Brain pericyte (primary cell): ENCODE measurements at places on chromosomes 16 and 17.

- no peak for DNase-seq
These were observed 93.4 kb upstream of the TMEM132E start for GRCh38 chr17:34485999-34486398.

- DNase-seq, result no peak
These were observed 438.0 kb upstream of the MAF start for GRCh38 chr16:80038566-80038965.

GRCh38 chr17:82145550-82146155 lies 47.6 kb upstream of the FASN start:
- no peak for DNase-seq

DNA sequence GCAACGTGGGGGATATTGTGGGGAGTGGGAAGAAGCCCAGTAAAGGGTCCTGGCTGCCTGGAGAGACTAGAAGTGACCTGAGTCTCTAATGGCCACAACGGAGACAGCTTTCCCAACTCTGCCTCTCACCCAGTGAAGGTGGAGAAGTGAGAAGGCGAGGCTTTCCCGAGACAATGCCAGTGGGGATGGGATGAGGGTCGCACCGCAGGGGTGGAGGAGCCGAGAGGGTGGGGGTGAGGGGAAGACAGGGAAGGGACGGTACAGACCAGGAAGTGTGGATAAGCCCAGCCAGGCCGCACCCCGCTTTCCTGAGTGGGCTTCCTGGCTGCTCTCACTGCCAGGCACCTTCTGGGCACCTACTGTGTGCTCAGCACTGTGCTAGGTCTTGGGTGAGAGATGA lies 7.5 kb upstream of the SPPL2C start:
- no peak for DNase-seq

GRCh38 chr16:63945806-63946205 lies 1176.1 kb downstream of the CDH11 start:
- DNase-seq, result no peak

DNA sequence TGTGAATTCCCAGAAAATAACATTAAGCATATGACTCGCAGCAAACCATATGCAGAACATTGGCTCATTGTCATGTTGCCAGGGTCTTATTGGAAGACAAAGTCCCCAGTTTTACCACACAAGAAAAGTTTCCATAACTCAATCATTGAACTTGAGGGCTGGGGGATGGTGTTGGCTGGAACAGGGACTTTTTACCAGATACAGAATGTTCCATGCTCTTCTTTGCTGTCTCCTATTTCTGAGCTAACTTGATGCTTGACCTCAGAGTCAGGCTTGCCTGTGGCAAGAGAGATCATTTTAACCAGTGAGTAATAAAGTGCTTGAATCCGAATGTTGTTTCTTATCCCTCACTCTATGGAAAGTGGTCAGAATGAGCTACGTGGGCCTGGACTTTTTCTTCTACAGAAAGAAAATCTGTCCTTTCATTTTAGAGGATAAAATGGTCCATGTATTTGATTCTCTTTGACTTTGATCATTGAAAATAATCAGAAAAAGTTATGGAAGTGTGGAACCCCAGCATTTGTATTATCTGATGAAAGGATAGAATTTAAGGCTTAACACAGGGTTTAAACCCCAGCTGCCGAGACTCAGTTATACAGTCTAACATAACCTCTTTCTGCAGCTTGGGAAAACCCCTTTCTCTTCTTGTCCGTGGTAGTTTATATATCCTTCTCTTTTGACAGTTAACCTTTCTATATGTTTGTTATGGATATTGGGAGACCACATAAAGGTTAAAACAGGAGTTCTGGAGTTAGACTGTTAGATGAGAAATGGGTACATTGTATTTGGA lies 67.0 kb downstream of the TUBD1 start:
- no peak for DNase-seq

GRCh38 chr17:75064867-75065561 lies 18.0 kb downstream of the KCTD2 start:
- no peak for DNase-seq

DNA sequence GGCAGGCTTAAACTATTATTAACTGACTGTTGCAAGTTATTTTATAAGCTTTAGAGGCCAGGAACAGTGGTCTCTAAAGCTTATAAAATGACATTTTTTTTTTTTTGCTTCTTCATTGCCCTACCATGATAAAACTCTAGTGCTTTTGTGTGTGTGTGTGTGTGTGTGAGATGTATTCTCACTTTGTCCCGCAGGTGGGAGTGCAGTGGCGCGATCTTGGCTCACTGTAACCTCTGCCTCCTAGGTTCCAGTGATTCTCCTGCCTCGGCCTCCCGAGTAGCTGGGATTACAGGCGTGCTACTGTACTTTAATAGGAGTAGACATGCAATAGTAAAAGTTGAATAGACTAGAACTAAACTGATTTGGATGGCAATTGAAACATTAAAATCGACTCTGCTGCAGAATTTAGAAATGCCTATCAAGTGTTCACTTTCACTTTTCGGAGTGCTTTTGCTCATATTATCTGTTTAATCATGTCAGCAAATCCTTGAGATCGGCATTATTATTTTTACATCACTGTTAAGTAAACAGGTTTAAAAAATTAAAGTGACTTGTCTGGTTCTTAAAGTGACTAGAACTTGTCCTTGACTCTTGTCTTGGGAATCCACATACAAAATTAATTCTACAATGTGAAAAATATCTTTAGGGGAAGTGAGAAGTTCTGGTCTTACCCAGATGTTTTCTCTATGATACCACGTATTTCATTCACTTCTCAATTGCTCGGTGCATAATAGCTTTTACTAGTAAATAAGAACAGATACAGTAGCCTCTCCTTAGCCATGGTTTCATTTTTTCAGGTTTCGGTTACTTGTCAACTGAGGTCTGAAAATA lies 8.4 kb upstream of the PCTP start:
- no peak for DNase-seq

- DNase-seq, result no peak
These were observed 587 bp downstream of the HS3ST4 start for GRCh38 chr16:25692351-25692741.

GRCh38 chr17:28944862-28945741 lies 6.2 kb downstream of the PHF12 start:
- no peak for DNase-seq

GRCh38 chr17:56217921-56218320 lies 64.6 kb downstream of the ANKFN1 start:
- no peak for DNase-seq

GRCh38 chr17:81160747-81161453 lies 4.4 kb upstream of the PVALEF start:
- DNase-seq, result no peak

- no peak for DNase-seq
These were observed 36.3 kb upstream of the CDRT4 start for GRCh38 chr17:15503731-15504130.
